ENCODE measurements at places on chromosomes 5 and 9. TPM values are rescaled to one million over a fixed set of nuclear protein-coding genes. Genes with fewer than 3 reads are reported as not detected.

The SLC6A19 gene
- not detected for total RNA-seq

- H3K27me3 ChIP-seq: no peaks in the 10 kb centered on the region
- H3K36me3 ChIP-seq: no peaks in the 10 kb centered on the region
- no peaks in the 10 kb centered on the region for H3K4me1 ChIP-seq
- H3K4me3 ChIP-seq: no peak overlapping the region
- H3K27ac ChIP-seq: no peak overlapping the region
- DNase-seq: no peak
Measured at GRCh38 chr9:107630156-107630555, 140.6 kb upstream of the KLF4 start.

DNA sequence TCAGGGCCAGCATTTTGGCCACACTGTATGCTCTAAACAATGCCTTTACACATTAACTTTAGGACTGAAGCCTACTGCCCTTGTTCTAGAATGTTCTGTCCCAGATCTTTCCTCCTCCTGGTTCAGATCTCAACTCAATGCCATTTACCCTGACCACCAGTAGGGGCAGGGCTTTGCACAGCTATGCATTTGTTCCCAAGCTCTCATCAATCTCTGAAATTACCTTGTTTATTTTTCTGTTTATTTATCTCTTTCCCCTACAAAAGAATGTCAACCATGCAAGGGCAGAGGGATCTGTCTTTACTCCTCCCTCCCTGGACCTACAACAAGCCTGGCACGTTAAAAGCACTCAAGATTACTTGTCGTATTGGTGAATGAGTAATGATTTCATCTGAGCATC, 612.9 kb downstream of the BNC2 start:
- no peaks in the 10 kb centered on the region for H3K36me3 ChIP-seq
- no peak overlapping the region for H3K27ac ChIP-seq
- no peaks in the 10 kb centered on the region for H3K27me3 ChIP-seq
- no peaks in the 10 kb centered on the region for H3K4me1 ChIP-seq

DNA sequence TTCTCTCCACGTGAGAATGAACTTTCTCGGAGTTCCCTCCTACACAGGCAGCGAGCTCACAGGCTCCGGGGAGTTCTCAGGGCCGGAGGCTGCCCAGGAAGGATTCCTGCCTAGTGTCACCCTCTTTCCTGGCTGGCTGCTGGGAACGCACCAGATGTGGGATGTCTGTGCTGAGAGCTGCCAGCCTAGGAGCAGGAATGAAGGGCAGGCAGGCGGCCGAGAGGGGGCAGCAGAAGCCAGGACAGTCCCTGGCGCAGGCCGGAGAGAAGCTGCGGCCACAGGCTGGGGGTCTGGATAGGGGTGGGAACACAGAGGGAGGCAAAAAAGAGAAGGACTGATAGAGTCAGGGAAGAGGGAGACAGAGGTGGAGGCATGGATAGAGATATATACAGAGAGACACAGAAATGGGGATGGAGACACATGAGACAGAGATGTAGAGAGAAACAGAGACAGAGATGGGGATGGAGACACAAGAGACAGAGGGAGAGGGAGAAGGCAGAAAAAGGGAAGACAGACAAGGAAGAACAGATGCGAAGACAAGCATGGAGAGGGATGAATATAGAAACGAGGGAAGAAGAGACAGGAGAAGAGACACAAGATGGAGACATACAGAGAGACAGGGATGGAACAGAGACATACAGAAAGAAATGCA, 25.3 kb upstream of the ENHO start:
- DNase-seq: peak; percentile 71
- H3K27ac ChIP-seq: no peak overlapping the region
- no peaks in the 10 kb centered on the region for H3K27me3 ChIP-seq
- no peaks in the 10 kb centered on the region for H3K4me1 ChIP-seq
- no peak overlapping the region for H3K4me3 ChIP-seq
- no peaks in the 10 kb centered on the region for H3K36me3 ChIP-seq

- H3K27me3 ChIP-seq: no peaks in the 10 kb centered on the region
- no peaks in the 10 kb centered on the region for H3K4me1 ChIP-seq
- no peak overlapping the region for H3K4me3 ChIP-seq
Measured at GRCh38 chr9:29514336-29514735, 1941.1 kb upstream of the C9orf72 start.

Measured in Karpas-422 (cell line).